Camera-type eye (tissue), 1 donor: ENCODE measurements at places on chromosomes 7 and 10. TPM values are rescaled to one million over a fixed set of nuclear protein-coding genes. Genes with fewer than 3 reads are reported as not detected.

The PRKAR2B gene
- 45.9 TPM for total RNA-seq

The SPACDR gene
- total RNA-seq = not detected

The HERPUD2 gene
- 35.5 TPM for total RNA-seq

The KRIT1 gene
- 137 TPM for total RNA-seq

The REPIN1 gene
- 115 TPM for total RNA-seq

The PDE6C gene
- total RNA-seq = 4.2 TPM

The MYL10 gene
- 3.8 TPM for total RNA-seq

The SPRN gene
- total RNA-seq = 3.8 TPM

The HABP2 gene
- not detected for total RNA-seq

The AKR1C3 gene
- 6.0 TPM for total RNA-seq

The GDF2 gene
- not detected for total RNA-seq

The MEOX2 gene
- 19.1 TPM for total RNA-seq

The SLC39A12 gene
- 18.0 TPM for total RNA-seq

The CXCL12 gene
- total RNA-seq = 117 TPM

The TMEM130 gene
- 14.4 TPM for total RNA-seq
